Caudate nucleus (tissue), 63 donors: ENCODE measurements at places on chromosomes 2 and 18.

- no peak for DNase-seq
These were observed 70.9 kb upstream of the HAAO start for GRCh38 chr2:42863320-42863719.

DNA sequence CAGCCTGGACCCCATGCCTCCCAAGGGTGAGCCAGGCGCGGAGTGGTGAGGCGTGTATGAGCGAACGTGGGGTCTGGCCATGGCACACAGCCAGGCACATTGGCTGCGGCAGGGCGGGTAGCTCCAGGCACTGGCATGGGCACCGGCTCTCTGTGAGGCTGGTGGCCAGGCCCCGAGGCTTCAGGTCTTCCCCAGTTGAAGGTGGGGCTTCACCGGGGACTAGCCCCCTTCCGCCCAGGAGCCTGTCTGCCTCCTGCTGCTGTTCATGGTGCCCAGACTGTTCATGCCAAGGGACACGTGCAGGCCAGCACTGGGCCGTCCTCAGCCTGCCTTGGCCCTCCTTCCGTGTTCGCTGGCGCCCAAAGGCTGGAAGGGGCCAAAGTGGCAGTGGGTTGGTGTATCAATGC, 26.8 kb downstream of the DDX1 start:
- no peak for DNase-seq

DNA sequence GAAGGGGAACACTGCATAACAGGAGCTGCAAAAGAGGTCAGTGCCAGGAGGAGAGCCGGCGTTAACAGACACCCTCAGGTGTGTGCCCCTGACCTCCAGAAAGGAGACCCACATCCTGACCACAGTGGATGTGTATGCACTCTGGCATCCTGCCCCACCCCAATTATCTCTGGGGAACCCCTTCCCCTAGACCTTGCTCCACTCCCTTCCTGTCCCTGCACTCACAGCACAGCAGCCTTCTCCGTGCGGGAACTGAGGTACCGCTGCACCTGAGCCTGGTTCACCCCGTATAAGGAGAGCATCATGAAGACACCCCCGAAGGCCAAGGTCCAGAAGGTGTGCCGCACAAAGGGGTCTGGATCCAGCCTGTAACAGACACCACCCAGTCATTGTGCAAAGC, 7.3 kb upstream of the ATRAID start:
- no peak for DNase-seq

DNA sequence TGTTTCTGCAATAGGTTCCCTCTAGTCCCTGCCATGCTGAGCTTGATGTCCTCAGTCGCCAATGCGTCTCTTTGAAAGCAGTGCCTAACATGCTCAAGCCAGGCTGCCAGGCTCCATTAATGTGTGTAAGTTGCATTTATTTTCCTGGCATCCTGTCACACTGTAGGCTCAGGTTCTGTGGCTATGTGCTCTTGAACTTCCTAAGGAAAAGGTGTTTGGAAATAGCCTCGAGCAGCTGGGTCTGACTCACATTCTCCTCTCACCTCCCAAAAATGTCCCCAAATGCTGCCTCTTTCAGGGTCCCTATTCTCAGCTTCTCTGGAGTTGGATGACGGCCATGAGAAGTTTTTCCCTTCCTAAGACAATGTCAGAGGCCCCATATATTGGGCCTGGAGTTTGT, 58.0 kb upstream of the SLC14A2 start:
- DNase-seq: no peak

- DNase-seq: no peak
These were observed 1273.5 kb upstream of the CRIM1 start for GRCh38 chr2:35082072-35082471.

DNA sequence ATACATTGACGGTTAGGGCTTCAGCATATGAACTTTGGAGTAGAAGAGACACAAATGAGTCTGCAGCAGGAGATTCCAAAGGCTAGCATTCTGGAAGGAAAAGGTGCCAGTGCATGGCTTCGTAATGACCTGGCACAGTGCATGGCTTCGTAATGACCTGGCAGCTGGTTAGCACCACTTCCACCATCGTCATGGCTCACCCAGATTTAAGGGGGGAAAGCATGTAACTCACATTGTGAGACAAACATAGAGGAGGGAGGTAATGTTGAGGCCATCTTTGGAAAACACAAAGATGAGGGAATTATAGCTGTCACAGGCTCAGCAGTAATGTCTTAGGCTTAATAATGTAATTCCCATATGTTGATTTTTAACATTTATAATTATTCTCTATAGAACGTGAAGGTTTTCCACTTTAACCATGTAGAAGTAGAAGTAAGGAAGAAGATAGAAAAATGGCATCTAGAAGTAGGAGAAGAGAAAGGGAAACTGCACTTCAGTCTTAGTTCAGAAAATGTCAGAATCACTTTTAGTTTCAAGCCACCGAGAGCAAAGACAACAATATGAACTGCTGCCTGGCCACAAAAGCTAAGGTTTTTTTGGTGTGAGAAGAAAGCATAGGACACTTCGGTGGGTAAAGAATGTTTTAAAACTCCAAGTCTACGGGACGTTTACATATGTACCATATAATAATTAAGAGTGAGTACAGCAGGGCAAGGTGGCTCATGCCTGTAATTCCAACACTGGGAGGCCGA, 6.8 kb upstream of the STK25 start:
- no peak for DNase-seq

DNA sequence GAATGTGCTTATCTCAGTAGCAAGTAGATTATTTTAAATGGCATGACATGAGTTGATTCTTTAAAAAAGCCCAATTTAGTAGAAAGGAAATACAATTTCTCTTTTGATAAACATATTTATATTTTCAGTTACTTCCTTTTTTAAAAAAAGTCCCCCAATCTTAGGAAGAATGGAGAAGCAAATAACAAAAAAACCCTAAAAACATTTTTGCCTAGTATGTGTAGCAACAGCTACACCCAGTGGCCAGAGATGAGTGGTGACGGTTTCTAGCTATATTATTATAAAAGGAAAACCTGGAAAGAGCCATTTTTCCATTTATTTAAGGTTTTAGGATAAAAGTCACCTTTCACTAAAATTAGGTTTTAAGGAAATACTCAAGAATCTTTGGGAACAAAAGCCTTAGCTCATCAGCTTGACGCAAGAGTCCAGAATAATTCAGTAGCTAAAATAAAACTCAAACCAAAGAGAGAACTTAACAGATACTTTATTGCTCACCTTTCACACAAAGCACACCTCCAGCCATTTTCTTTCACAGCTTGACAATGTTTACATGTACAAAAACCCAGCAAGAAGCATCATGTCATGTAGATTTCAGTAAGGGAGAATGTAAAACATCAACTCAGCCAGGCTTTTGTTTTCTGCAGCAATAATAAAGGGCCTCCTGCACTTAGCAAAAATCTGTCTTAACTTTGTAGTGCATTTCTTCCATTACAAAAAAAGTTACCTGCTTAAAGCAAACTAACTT, 15.7 kb downstream of the FAM98A start:
- no peak for DNase-seq

DNA sequence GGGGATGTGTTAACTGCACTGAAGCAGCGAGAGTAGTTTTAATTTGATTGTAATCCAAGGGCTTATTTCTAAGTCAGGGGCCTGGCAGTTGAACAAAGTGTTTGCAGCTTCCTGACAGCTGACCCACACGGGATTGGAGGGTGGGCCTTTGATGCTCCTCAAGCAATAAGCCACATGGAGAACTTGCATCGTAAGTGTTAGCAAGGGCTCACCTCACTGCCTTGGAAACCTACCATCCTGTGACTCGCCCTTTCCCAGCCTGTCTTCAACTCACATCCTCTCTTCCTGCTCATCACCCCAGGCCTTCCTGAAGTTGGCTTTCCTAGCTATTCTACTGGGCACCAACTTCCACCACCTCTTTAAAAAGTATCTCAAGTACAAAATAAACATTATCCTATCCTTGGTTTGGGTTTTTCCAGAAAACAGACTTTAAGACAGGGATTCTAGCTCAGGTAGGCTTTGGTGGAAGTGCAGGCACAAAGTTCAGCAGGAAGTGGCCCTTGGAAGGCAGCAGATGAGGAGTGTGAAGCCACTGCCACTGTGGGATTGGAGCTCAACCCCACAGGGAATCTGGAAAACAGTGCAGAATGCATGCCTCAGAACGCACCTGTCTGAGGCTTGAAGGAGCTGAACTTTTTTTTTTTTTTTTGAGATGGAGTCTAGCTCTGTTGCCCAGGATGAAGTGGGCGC, 31.6 kb downstream of the B3GNT2 start:
- DNase-seq: no peak

- DNase-seq: no peak
These were observed 390.2 kb upstream of the SETBP1 start for GRCh38 chr18:44290366-44290977.

DNA sequence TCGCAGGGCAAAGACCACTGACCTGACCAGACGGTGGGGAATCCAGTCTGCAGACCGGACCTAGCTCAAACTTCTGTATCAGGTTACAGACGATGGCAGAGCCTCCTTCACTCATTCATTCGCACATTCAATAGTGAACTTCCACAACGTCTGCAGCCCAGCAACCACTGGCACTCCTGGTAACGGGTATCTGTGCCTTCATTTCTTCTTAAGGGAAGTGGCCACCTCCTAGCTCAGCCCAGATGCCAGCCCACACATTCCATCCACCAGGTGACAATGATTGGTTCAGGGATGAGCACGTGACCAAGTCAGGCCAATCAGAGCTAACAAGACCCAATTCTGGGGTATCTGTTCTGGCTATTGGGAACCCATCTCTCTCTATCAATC, 15.9 kb upstream of the ARMC9 start:
- DNase-seq: no peak

DNA sequence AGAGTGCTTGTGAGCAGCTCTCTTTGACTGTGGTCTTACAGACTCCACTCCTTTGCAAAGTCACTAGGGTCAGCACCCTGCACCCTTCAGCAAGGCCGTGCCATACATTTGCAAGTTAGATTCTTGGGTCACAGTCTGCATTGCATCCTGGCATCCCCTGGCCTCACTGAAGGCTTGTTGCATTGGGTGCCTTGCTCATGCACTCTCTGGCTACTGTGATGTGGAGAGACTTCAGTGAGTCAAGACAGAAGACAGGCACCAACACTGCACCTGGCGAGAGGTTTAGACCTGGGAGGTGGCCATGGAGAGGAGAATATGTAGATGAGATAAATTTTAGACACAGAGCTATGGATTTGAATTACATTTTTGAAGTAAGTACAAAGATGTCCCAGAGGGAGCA, 146.4 kb upstream of the COPS8 start:
- DNase-seq: no peak

DNA sequence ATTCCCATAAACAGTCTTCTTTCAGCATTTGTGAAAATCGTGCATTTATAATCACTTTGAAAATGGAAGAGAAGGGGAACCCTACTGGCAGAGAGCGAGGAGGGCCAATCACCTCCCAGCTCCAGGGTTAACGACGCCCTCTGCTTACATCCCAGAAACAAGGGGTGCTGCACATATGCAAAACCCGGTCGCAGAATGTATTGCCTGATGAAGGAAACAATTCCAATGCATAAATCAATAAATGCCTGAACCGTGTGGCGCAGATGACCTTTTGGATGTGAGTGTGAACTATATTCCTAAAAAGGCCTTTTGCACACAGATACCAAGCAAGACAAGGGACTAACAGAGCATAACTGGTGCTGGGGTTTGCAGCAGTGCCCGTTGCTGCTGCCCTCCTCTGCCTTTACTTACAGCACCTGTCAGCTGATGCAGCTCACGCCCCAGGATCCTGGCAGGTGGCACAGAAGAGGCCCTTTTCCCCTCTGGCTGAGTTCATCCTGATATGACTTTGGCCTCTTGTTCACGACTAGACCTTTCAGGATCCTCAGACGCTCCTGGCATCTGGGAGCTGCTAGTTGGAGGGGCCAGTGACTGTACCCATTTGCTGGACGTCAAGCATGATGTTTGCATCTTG, 67.8 kb downstream of the MYT1L start:
- no peak for DNase-seq

- no peak for DNase-seq
These were observed 1186.9 kb downstream of the DSC3 start for GRCh38 chr18:29855637-29856036.

DNA sequence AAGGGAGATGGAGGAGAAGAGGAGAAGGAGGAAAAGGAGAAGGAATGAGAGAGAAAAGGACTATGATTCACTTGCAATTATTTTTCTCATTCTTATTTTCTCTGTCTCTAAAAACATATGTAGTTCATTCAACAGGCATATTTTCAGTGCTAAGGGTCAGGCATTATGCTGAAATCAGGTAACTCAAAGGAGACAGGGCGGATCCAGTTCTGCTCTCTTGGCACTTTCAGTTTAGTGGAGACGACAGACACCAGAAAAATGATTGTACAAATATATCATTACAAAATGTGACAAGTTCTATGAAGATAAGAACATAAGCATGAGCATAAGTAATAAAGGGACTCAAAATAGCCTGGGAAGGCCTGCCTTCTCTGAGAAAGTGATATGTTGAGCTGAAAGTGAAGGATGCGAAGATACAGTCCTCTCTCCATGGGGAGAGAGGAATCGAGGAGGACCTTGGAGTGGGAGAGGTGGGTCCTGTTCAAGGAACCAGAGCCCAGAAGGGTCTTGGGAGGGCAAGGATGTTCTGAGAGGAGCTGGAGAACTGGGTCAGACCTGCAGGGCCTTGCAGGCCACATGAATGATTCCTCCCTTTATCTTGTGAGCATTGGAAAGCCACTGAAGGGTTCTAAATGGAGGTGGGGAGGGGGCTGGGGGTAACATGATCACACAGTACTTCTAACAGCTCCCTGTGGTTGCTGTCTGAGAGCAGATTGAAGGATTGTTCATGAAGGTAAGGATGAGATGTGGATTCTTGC, 58.6 kb upstream of the TMEM17 start:
- no peak for DNase-seq

GRCh38 chr2:41791523-41791922, 256.3 kb upstream of the PKDCC start:
- no peak for DNase-seq

GRCh38 chr18:43389163-43389562, 111.9 kb upstream of the SYT4 start:
- no peak for DNase-seq

GRCh38 chr2:241612156-241613016, 24.6 kb downstream of the THAP4 start:
- DNase-seq: no peak

- DNase-seq: no peak
These were observed 210.8 kb upstream of the SLC35G4 start for GRCh38 chr18:11398625-11399024.

DNA sequence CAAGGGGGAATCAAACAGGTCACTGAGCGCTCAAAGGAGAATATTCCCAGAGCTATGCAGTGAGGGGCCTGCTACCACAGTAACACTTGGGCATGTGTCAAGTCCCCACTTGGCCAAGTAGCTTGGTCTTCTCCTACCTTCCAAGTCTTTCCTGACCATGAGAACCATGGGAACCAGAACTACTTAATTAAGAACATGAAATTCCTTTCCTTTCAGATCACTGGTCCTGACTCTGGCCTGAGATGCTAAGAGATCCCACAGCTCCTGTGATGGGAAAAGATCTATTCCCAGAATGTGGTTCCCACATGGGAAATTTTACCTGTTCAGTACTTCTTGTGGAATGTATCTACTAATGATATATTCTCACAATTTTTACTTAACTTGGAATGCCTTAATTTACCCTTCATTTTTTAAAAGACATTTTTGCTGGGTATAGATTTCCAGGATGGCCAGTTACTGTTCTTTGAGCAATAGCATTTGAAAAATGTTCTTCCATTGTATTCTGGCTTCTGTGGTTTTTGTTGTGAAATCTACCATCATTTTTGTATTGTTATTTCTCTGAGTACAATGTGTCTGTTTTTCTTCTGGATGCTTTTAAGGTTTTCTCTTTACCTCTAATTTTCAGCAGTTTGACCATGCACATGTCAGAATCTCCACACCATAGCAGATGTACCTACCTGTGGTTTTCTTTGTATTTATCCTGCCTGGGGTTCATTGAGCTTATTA, 37.9 kb downstream of the KCNIP3 start:
- no peak for DNase-seq

GRCh38 chr2:241224018-241224850, 35.8 kb downstream of the ANO7 start:
- peak; percentile 77 for DNase-seq
